MV-4-11 (cell line): ENCODE measurements at places on chromosomes 11 and 22.

DNA sequence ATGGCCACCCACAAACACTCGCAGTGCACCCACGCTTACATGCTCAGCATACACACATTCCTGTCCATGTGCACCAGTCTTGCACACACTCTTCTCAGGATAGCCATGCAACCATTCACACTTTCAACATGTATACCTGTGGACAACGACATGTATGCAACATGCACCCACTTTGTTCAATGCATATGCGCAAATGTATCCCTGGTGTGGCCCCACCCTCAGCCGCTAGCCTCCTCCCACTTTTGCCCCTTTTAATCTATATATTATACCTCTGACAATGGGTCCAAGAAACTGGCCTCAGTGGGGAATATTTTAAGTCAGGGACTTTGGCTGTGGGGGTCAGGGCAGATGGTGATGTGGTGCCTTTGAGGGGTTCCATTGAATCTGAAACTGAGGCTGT, 963 bp downstream of the INSC start:
- DNase-seq, result no peak

- no peak for DNase-seq
These were observed 4.8 kb downstream of the ROBO4 start for GRCh38 chr11:124892750-124893454.

DNA sequence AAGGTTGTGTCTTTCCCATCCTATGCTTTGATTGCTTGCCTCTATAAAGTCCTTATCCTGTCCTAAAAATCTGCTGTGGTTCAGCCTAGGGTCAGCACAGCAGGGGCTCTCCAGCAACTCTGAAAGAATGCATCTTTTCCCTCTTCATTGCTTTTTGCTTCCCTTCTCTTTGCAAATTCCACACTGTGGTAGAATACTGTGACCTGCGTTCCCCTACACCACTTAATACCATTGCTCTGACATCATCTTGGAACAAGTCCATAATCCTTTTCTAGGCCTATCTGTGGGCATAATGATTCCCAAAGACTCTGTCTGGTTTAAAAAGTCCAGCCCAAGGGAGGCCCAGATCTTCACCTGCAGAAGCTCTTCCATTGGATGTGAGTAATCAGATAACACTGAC, 177.7 kb downstream of the NAV2 start:
- DNase-seq, result no peak

- DNase-seq, result no peak
These were observed 113.7 kb upstream of the BLID start for GRCh38 chr11:122229481-122230384.

- peak; percentile 73 for DNase-seq
These were observed 80.5 kb upstream of the ADSL start for GRCh38 chr22:40265783-40266182.

DNA sequence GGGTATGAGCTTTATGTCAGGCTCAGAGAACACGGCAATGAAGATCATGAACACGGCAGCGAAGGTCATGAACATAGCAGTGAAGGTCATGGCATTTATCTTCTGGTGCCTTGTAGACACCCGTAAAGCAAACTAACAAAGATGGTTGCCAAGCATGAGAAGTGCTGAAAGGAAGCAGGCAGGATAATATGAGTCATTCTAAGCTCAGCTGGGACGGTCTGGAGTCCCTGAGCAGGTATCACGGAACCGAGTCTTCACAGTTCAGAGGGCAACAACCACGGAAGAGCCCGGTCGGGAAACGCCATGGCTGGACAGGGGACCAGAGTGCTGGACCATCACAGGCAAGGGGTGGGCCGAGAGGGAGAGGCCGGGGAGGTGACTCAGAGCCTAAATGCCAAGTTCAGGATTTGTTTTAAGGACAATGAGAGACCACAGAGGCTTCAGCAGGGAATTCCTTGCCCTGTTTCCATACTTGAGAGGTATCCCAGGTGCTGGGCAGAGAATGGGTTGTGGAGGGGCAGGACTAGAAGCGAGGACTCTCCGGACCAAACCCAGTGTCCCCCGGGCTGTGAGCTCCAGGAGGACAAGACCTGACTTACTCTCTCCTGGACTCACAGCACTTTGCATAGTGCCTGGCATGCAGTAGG, 13.1 kb upstream of the MS4A10 start:
- no peak for DNase-seq

DNA sequence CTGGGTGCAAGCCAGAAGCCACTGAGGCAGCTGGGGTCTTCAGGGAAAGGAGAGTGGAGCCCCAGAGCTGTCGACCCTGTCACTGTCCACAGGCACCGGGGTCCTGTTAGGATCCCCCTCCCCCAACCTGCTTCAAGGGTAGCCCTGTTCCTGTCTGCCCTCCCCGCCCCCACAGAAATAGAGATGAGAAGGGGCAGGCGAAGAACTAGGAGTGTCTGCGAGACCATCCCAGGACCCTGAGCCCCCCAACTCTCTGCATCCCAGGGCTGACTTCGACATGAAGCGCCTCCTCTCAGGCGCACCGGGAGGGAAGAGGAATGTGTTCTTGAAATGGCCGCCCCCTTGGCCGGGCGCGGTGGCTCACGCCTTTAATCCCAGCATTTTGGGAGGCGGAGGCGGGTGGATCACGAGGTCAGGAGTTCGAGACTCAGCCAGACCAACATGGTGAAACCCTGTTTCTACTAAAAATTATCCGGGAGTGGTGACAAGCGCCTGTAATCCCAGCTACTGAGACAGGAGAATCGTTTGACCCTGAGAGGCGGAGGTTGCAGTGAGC, 607 bp upstream of the ZNF70 start:
- DNase-seq, result no peak

GRCh38 chr22:40606306-40606705, 30.2 kb downstream of the MRTFA start:
- no peak for DNase-seq

- no peak for DNase-seq
These were observed 2.9 kb upstream of the LMO1 start for GRCh38 chr11:8266246-8267241.

GRCh38 chr22:17891481-17892167, 117.4 kb upstream of the BID start:
- DNase-seq, result no peak

GRCh38 chr11:115377882-115378296, 126.3 kb downstream of the CADM1 start:
- peak; percentile 60 for DNase-seq

DNA sequence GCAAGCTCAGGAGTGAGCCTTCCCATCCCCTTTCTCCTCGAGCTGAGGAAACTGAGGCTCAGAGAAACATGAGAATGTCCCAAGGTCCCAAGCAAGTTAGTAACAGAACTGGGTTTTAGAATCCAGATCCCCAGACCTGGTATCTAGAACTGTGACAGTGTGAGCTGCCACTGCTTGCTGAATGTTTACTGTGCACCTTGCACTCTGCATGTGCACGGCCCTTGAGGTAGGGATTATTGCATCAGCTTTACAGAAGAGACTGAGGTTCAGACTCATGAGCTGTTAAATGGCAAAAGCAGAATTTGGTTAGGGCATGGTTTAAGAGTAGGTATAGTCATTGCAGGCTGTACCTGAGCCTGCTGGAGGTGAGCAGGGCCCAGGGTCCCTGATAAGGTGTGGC, 3.8 kb upstream of the MPPED1 start:
- DNase-seq, result no peak

DNA sequence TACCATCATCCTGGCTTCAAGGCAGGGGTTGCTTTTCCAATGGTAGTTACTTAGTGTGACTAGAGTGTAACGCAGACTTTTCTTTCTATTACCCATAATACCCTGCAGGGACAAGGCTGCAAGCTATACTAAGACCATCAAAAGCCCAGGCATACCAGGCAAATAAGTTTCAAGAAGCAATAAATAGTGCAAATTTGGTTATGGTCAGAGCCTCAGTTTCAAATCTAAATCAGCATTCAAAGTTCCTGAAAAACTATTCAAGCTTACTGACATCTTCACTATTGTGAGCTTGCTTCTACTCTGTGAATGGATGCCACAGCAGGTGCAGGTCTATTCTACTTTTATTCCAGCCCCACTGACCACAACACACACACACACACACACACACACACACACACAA, 2.5 kb upstream of the HBB start:
- DNase-seq, result no peak

DNA sequence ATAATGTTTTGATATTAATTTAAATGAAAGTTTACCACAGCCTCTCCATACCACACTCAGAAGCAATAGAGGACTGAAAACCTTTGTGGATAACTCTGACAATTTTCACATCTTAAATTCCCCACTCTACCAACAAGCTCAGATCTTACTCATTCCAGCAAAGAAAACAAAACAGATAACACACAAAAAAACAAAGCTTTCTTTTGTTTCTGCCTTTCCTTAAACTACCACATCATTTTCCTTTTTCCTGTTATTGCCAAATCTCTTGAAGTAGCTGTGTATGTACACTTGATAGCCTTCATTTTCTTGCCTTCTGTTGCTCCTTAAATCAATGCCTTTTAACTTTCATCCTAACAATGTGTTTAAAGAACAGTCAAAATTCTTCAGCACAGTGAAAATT, 484.9 kb downstream of the NTM start:
- DNase-seq, result no peak

- DNase-seq, result peak; percentile 20
These were observed 2.7 kb downstream of the CYB5R2 start for GRCh38 chr11:7670641-7671040.

DNA sequence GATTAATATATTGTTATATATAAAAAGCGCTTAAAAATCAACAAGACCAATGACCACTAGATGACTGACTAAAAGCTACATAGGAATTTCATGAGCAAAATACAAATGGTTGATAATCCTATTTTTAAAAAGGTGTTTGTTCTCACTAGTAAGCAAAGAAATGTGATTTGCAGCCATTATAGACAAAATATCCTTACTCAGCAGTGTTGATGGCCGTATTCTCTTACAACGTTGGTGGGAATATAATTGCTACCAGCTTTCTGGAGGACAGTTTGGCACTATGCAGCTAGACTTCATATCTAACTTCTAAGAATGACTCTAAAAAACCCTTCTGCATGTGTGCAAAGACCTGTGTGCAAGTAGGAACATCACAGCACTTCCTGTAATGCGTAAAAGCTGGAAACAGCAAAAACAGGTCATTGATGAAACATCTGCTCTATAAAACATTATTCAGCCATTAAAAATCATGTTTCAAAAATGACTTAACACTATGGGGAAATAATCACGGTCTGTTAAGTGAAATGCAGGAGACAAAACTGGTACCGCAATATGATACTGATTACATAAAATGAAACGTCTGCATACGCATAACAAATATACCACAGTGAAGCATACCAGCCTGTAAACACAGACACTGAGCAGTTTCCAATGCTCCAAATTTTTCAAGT, 70.1 kb upstream of the LINC01488 start:
- no peak for DNase-seq

DNA sequence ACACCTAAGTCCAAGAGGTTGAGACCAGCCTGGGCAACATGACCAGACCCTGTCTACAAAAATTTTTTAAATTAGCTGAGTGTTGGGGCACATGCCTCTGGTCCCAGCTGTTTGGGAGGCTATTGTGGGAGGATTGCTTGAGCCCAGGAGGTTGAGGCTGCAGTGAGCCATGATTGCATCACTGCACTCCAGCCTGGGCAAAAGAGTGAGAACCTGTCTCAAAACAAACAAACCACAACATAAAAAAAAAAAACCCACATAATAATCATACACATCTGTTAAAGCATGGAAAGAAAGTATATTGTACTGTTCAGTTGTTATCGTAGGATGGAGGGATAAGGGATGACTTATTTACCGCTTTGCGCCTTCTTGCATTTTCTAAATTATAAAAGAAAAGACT, 35.9 kb upstream of the GRK2 start:
- peak; percentile 37 for DNase-seq

DNA sequence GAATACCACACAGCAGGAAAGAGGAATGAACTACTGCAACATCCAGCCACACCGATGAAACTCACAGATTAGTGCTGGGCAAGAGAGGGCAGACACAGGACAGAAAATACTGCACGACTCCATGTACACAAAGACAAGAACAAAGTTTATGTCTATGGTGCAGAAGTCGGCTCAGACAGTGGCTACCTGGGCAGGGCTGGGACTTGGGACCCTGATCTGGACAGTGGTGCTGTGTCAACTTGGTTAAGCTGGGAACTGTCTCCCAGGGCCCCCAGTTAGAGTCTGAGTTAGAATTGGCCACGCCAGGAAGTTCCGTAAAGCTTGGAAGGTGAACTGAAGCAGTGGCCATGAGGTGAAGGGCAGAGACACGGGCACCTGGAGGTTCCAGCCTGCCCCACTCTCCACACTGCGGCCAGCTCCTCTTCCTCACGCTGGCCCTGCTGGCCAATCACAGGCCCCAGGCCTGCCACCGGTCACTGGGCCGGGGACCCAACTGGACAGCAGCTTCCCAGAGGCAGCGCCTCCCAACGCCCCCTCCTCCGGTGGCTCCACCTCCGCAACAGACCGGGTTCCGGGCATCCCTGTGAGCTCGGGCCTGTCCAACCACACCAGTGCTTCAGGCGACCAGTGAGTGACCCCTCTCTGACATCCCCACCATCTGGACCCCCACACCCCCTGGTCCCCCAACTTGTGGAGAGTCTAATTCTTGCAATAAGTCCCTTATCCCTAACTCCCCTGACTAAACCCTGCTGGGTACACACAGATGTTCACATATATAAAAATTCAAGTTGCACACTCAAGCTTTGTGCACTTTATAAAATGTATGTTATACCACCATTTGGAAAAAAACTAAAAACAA, 93.7 kb downstream of the MICAL3 start:
- DNase-seq, result no peak

DNA sequence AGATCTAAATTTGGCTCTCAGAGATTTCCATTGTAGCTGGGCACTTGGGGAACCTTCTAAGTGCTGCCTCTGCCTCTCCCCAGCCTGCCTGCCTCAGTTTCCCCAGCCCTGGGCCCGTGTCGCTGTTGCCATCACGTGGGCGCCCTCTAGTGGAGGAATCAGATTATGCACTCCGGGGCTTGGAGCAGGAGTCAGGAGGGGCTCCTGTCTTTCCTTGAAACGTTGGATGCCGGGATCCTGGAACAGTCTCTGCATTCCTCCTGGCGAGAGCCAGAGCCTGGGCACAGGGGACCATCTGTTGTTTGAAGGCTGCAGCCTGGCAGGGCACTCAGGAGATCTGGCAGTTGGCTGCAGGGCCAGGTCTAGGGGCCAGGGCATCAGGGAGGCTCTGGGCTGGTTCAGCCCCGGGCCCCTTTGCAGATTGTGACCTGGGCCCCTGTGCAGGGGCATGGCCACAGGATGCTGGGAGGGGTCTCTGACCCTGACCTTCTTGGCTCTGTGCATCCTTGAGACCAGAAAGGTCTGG, 71.6 kb downstream of the LRP5 start:
- peak; percentile 2 for DNase-seq

- DNase-seq, result peak; percentile 98
These were observed 41.2 kb downstream of the IGLL5 start for GRCh38 chr22:22928666-22929380.

GRCh38 chr11:14132312-14132711, 169.8 kb downstream of the SPON1 start:
- no peak for DNase-seq

GRCh38 chr11:3723014-3723708, 52.0 kb upstream of the CHRNA10 start:
- peak; percentile 85 for DNase-seq
